CD14-positive monocyte (primary cell): ENCODE measurements at places on chromosomes 3 and 15.
A peak's percentile ranks its signal among the peaks of the same experiment; 100 is the strongest.

GRCh38 chr15:90143166-90143655, 40.9 kb upstream of the IDH2 start:
- peak; percentile 63 for DNase-seq

GRCh38 chr3:5388091-5388490, 200.6 kb downstream of the EDEM1 start:
- no peak for DNase-seq

DNA sequence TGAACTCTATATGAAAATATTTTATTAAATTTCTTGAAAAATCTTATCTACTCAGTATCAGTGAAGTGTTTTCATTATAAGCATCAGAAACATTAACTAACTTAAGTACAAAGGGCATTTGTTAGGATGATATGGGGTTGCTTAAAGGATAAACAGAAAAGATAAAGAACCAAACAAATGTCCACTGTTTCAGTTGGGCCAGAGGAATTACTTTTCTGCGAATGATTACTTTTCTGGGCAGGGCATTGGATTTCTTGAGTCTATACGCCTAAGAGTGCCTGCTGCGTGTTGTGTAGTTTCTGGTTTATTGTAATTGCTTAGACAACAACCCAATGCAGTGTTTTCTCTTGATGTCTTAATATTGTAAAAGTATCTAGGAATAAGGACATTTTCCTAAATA, 52.8 kb downstream of the NEO1 start:
- no peak for DNase-seq

DNA sequence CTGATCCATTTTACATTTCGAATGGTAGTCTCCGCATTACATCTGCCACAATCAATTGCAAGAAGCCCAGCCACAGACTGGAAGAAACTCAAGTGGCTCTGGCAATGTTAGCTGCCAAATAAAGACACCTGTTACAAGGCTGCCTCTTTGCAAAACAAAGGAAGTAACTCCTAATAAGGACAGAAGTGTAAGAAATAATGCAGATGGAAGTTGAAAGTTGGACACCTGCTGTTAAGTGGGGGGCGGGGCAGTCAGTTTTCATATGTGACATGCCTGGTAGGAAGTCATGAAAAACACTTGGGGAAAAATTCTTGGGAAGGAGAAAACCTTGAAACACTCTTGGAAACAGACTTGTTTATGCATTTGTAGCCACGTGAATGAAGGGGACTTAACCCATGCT, 54.1 kb upstream of the ATP2C1 start:
- DNase-seq: no peak

GRCh38 chr3:34650131-34650530, 851.7 kb downstream of the PDCD6IP start:
- no peak for DNase-seq

GRCh38 chr15:66595931-66596545, 30.2 kb upstream of the LCTL start:
- DNase-seq: no peak

- no peak for DNase-seq
Measured at GRCh38 chr3:161969867-161970266, 473.3 kb downstream of the OTOL1 start.

DNA sequence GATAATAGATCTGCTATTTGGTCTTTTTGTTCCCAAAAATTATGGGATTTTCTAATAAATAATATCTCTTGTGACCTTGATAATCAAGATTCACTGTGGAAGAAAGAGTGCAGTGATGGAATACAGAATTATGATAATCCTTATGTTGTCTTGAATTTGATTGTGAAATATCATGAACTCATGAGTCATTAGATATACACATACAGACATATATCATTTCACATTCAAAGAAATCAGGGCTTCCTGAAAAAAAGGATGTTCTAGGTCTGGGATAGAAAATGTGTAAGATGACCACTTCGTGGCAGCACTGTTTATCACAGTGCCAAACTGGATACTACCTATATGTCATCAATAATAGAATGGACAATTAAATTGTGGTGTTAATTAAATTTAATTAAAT, 97.7 kb downstream of the DPH6 start:
- DNase-seq: no peak

- no peak for DNase-seq
Measured at GRCh38 chr15:70050441-70050840, 47.3 kb downstream of the TLE3 start.

DNA sequence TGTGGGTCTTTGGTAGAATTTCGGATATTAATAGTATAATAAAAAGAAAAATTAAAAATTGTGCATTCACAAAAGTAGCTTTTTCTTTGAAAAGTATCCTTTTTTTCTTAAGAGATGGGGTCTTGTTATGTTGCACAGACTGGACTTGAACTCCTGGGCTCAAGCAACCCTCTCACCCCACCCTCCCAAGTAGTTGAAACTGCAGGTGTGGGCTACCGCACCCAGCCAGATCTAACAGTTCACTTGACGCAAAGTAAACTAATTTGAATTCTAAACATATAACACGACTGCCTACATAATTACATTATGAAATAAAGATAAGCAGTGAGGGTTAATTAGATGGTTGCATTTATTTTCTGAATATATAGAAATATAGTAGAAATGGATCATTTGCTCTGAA, 10.7 kb downstream of the FAM98B start:
- DNase-seq: no peak

DNA sequence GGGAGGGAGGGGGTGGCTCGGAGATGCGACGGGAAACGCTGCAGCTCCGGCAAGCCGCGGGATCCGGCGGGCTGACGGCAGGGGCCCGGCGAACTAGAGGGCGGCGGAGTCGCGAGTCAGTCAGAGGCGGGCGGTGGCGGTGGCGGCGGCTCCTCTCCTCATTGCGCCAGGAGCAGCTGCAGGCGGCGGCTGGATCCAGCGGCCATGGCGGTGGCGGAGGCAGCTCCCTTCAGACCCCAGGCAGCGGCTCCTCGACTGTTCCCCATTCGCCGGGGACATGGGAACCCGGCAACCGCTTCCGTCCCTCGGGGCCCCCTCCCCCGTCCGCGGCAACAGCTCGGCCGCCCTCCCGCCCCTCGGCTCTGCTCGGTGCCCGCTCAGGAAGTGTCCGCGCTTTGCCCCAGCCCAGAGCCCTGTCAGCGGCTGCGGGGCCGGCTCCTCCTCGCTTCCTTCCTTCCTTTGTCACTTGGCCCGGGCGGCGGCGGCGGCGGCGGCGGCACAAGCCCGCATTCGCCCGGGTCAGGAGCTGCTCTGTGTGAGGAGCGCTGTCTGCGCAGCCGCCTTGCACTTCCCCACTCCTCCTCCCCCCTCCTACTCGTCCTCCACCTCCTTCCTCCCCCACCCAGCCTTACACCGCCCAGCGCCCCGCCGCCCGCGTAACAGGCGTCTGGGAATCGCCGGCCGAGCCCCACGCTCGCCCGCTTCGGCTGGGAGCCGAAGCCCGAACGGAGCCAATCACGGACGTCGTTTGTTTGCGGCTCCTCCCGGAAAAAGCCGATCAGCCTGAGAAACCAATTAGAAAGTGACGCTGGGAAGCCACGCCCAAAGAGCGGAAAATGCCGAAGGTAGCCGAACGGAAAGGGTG, at the start of gene GSK3B:
GSK3B (minus strand) TSS at position 537 of the 865 bp plus-strand sequence. CDS start 1,013 bp downstream, outside the sequence.
- DNase-seq: no peak

GRCh38 chr3:129834580-129834979, 58.9 kb downstream of the TMCC1 start:
- DNase-seq: no peak

GRCh38 chr3:72031581-72031980, 246.6 kb upstream of the PROK2 start:
- DNase-seq: peak; percentile 95

DNA sequence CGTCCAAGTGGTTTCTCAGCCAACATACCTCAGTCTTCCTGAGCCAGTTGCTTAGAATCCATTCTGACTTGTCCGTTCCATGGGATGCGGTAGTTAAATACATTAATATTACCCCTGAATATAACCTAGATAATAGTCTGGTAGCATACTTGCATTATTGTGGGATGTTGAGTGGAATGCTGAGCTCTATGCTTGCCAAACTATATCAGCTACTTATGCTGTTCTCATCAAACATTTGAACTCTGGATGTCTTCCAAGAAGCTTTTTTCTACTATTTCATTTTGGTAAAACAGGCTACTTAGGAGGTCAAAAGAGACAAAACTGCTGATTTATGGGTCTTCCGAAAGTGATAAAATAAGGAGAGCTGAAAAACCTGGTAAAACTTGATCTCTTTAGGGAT, 429.5 kb downstream of the NAALADL2 start:
- DNase-seq: no peak
